ENCODE measurements at places on chromosomes 1 and 21.

DNA sequence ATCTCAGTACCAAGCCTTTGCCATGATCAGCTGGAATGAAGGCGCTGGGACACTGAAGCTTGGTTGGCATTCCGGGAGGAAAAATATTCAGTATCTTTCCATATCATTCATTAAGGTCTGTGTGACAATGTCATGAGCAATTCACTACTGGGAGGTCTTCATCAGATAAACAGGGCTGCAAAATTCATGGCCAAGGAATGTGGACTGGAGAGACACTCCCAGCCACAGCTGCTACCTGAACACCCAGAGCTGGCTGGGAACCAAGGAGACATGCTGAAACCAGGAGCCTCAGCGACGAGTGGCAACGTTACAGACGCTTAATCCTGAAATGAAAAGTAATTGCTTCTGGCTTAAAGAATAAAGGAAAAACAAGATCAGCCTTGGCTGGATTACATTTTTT is 30.6 kb upstream of the DDAH1 start:
- DNase-seq: no peak

GRCh38 chr1:197928849-197929336 is 11.7 kb downstream of the LHX9 start:
- DNase-seq: no peak

DNA sequence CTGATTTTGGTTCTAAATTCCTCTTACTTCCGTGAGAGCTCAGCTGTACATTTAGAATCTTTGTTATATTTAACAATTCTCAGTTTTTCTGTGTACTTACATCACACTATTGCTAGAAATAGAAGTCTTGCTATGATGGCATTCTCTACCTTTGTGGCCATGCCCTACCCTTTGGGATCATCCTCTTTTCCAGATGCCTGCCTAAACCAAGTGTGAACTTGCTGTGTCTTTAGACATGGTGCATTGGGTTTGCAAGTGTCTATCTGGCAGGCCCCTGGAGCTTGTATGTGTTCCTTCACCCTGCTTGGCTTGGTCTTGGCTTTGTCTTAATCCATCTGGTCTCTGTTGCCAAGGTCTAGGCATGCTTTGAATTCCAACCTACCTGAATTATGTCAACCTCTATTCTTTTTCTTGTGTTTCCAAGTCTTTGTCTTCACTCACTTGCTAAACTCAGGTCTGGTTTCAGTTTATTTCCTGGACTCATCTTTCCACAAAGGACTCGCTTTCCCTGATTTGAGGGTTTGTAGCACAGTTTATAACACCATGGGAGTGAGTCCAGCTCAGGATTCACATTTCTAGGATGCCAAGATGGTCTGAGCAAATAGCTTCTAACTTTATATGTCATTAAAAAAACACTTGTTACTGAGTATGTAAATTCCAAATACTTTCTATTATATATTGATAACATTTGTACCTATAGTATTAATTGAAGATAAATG is 20.6 kb upstream of the APOBEC4 start:
- DNase-seq: no peak

DNA sequence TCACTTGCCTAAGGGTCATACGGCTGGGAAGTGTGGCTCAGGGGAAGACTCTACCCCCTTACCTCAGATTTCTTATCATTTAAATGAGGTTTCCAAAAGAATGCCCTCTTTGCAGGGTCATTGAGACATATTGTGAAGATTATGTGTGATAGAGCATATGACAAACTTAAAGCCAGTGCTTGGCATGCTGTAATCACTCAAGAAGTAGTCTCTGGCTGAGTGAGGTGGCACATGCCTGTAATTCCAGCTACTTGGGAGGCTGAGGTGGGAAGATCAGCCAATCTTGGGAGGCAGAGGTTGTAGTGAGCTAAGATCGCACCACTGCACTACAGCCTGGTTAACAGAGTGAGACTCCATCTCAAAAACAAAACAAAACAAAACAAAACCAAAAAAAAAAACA is 7.5 kb upstream of the LDLRAD2 start:
- no peak for DNase-seq

GRCh38 chr1:242002510-242002909 is 3.6 kb upstream of the MAP1LC3C start:
- no peak for DNase-seq

GRCh38 chr1:13516606-13517005 is 2.8 kb upstream of the LRRC38 start:
- no peak for DNase-seq

DNA sequence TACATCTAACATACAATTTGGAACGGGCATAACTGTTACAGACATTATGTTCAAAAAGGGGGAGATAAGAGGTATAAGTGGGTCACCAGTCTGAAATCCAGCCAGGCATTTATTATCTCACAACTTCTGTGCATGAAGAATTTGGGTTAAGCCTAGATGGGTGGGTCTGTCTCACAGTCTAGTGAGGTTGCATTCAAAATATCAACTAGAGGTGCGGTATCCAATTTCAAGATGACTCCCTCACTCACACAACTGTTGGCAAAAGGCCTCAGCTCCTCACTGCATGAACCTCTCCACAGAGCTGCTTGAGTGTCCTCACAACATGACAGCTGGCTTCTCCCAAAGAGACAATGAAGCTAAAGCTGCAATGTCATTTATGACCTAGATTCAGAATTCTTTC is 4.7 kb downstream of the AUNIP start:
- DNase-seq: no peak

DNA sequence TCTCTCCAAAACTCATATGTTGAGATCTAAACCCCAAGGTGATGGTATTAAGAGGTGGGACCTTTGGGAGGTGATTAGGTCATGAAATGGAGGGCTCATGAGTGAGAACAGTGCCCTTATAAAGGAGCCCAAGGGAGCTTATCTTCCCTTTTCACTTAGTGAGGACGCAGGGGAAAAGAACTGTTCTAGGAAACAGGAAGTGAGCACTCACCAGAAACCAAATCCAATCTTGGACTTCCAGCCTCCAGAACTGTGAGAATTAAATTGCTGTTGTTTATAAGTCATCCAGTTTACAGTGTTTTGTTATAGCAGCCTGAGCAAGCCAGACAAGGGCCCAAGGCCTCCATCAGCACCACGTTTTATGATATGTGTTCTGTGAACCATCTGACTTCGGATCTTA is 60.3 kb upstream of the LRRC8D start:
- no peak for DNase-seq

- no peak for DNase-seq
Measured at GRCh38 chr1:55617288-55617982, 402.3 kb upstream of the USP24 start.

DNA sequence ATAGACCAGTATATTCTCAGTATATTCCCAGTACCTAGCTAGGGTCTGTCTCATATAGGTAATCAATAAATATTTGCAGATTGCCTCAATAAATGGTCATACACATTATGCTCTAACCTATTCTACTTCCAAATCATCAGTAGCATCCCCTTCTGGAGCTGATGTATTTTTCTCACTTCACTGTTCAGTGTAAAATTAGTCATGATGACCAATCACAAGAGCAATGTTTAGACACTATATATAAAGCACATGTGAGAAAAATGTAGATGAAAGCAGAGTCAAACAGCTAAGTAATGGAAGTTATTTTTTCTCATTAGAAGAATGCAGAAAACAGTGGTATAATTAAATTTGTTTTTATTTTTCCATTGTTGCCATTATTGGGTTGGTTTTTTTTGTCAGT is 34.7 kb downstream of the EPRS1 start:
- no peak for DNase-seq

- no peak for DNase-seq
Measured at GRCh38 chr1:192566657-192567056, 8.9 kb upstream of the RGS1 start.

DNA sequence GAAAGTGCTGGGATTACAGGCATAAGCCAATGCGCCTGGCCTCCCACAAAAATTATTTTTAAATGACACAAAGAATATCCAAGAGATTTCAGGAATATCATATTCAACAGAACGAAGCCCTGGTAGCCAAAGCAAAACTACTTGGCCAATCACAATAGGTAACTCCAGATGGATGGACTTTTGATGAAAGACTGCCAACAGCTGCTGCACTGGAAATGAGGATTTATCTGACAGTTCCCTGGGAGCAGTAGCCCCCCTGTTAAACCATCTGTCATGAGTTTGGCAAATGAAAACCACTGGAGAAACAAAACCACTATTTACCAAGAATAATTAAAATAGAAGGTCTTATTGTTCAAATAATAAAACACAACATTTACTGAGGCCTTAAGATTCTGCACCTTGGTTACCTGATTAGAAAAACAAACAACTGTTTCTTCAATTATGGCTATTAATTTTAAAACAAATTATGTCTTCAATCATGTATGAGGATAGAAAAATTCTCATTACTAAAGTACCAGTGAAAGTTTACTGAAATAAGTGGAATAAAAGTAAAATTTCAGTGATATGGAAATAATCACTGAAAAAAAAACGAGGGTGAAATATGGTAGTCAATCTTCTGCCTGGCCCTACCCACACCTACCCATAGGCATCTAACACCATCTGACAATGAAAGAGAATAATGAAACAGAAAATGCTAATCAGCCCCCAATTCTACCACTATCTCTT is 34.3 kb upstream of the PSMG1 start:
- no peak for DNase-seq

DNA sequence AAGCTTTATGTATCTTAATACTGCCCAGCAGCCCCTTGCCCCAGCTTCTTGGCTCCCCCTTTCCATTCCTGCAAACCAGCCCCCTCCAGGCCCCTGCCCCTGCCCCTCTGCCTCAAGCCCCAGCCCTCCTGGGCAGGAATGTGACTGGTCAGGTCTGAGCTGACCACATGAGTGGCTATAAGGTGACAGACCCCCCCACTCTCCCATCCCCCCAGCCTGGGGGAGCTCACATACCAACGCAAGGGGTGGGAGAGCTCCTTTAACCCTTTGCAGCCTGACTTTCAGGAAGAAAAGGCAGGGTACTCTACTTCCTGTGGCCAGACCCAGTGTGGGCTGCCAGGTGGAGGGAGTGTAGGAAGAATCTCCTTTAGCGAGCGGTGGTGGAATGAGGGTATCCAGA is 33.2 kb downstream of the AHDC1 start:
- DNase-seq: no peak

- DNase-seq: no peak
Measured at GRCh38 chr1:179156026-179156425, 73.5 kb downstream of the ABL2 start.

GRCh38 chr1:19457607-19458006 is 27.7 kb downstream of the CAPZB start:
- no peak for DNase-seq

- DNase-seq: no peak
Measured at GRCh38 chr1:41874903-41875411, 43.8 kb downstream of the HIVEP3 start.

DNA sequence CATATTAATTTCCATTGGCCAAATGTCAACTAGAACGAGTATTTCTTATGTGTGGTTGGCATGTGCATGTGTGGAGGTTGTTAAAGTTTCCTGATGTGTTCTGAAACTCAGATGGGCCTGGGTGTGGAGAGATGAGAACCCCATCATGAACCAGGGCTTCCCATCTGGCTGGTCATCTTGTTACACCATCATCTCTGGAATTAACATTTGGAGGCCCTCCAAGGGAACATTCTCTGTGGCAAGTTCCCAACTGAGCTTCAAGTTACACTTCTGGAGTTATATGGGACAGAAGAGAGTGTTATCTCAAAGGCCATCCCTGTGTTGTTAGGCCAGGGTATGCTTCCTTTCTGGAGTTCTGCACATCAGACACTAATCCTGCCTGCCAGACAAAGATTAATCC is 183.6 kb downstream of the TTLL7 start:
- no peak for DNase-seq

GRCh38 chr1:196309386-196309785 is 298.9 kb downstream of the KCNT2 start:
- DNase-seq: no peak

DNA sequence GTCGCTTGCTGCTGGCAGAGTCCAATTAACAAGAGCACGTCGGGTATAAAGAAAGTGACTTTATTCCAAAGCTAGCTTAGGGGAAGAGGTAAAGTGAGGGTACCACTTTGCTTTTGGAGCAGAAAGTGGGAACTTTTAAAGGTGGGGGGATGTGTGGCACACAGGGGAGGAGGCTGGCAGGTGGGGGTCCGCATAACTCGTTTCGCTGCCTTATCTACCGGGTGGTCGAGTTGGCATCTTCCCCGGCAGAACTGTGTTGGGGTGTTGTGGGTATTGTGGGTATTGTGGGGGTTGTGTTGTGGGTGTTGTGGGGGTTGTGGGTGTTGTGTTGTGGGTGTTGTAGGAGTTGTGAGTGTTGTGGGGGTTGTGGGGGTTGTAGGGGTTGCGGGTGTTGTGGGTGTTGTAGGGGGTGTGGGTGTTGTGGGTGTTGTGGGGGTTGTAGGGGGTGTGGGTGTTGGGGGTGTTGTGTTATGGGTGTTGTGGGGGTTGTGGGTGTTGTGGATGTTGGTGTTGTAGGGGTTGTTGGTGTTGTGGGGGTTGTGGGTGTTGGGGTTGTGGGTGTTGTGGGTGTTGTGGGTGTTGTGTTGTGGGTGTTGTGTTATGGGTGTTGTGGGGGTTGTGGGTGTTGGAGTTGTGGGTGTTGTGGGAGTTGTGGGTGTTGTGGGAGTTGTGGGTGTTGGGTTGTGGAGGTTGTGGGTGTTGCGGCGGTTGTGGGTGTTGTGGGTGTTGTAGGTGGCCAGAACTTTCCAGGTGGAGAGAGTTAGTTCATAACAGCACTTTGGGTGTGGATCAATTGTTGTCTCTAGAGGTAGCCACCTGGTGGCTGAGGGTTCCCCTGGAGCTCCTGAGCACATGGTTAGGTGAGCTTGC is 52.7 kb downstream of the AGPAT3 start:
- no peak for DNase-seq

DNA sequence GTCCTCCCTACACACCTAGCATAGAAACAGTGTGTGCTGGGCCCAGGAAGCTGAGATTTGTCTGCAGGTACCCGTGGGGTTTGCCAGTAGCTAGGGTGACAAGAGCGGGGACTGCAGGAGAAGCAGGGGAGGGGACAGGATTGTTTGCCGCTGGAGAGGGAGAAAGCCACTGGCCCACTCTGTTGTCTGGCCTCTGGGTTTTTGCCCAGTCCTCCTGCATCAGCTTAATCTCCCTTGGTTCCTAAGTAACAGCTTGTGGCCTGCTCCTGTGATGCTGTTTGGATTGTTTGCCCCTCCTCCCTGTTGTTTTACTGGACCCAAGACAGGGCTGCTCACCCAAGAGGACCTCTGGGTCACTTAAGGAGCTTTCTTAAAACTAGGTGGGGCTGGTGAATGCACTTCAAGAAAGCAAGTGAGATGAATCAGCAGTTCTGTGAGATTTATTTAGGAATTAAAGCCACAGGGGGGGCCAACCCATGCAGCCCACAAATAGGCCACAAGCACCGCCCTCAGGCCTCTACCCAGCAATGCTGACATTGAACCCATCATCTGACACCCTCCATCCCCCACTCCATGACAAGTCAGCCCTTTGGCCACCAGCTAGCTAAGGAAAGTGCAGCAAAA is 142.8 kb downstream of the ZZZ3 start:
- no peak for DNase-seq

DNA sequence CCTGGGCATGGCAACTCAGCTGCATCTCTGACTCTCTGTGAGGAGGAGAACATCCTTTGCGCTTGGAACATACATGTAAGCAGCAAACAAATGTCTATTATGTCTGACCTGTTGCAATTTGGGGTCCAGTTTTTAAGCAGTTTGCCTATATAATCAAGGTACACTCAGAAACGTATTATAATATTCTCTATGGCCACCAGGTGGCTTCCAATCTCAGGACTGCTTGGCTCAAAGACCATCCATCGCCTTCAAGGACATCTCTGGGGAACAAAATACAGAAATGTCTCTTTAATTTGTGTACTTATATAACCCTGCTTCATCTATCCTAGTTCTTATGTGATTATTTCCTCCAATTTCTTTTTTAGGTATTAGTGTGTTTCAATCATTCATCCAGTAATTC is 227.2 kb downstream of the OLFM3 start:
- DNase-seq: no peak
